ENCODE measurements at places on chromosomes 16 and 17.

GRCh38 chr17:63649813-63650212 is 27.6 kb downstream of the MAP3K3 start:
- no peak for DNase-seq

DNA sequence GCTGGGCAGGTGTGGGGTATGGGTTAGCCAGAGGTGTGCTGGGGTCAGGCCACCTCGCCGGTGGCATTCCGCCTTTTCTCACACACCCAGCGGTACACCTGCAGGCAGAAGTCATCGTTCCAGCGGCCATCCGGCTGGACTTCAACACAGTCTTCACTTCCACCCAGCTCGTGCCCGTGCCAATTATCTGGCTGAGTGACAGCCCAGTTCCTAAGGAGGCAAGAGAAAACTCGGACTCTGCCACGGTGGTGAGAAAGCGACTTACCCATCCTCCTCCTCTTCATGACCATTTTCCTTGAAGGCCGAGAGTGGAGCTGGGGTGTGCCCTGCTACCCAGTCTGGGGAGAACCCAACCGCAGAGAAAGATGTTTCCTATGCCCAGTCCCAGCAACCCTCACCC is 13.1 kb downstream of the ASGR2 start:
- no peak for DNase-seq

- peak; percentile 28 for DNase-seq
These were observed 3.7 kb downstream of the ADAD2 start for GRCh38 chr16:84194470-84195200.

- no peak for DNase-seq
These were observed 19.3 kb downstream of the SOCS1 start for GRCh38 chr16:11236461-11237254.

- DNase-seq = no peak
These were observed 715.0 kb upstream of the CDH8 start for GRCh38 chr16:62751218-62751617.

- no peak for DNase-seq
These were observed 9.6 kb downstream of the FAM20A start for GRCh38 chr17:68591583-68591982.

DNA sequence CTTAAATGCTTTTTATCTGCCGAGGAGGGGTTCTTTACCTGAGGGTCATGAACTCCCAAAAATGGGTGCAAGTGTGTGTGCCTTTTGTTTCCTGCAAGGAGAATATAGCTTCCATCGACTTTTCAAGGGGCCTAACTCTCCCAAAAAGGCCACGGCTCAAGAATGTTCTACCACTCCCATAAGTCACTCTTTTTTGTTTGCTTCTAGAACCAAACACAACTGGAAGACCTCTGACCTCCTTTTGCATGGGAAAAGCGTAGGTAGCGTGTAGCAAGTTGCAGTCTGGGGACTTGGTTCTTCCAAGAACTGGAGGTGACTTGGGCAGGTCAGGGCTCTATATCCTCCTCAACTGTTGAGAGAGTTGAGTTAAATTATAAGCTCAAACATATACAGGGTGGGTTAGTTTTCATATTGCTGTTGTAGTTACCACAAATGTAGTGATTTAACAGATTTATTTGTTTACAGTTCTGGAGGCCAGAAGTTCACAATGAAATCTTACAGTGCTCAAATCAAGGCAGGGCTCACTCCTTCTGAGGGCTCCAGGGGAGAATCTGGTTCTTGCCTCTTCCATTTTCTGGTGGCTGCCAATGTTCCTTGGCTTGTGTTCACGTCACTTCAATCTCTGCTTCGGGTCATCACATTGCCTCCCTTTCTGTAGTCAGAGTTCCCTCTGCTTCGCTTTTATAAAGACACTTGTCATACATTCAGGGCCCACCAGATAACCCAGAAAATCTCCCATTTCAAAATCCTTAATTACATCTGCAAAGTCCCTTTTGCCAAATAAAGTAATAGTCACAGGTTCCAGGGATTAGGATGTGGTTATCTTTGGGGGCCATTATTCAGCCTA is 1.4 kb downstream of the TMEM97 start:
- DNase-seq = no peak

GRCh38 chr16:75868636-75869632 is 142.6 kb upstream of the CPHXL start:
- no peak for DNase-seq

GRCh38 chr16:73163238-73163815 is 115.4 kb upstream of the ZFHX3 start:
- no peak for DNase-seq

- no peak for DNase-seq
These were observed 1.5 kb downstream of the GSDMB start for GRCh38 chr17:39916918-39917317.

GRCh38 chr16:30651124-30652004 is 604 bp downstream of the PRR14 start:
- DNase-seq = peak; percentile 81

- DNase-seq = no peak
These were observed 324.0 kb downstream of the MAF start for GRCh38 chr16:79276501-79276900.

GRCh38 chr16:81816793-81817210 is 37.7 kb downstream of the PLCG2 start:
- no peak for DNase-seq

DNA sequence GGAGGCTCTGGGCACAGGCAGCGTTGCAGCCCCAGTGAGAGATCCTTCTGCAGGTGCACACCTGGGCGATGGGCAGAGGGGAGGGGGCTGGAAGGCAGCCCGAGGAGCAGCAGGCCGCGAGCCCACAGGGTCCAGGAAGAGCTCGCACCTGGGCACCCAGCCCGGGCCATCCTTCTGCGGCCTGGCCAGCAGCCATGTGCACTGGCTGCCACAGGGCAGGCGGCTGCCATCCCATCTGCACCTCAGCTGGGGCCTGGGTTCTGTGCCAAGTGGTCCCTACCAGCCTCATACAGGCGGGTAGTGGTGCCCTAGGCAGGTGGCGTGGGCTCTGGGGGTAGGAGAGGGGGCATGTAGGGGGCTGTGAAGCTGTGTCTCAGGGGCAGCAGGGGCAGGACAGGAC is 197.2 kb downstream of the RBFOX3 start:
- DNase-seq = no peak

DNA sequence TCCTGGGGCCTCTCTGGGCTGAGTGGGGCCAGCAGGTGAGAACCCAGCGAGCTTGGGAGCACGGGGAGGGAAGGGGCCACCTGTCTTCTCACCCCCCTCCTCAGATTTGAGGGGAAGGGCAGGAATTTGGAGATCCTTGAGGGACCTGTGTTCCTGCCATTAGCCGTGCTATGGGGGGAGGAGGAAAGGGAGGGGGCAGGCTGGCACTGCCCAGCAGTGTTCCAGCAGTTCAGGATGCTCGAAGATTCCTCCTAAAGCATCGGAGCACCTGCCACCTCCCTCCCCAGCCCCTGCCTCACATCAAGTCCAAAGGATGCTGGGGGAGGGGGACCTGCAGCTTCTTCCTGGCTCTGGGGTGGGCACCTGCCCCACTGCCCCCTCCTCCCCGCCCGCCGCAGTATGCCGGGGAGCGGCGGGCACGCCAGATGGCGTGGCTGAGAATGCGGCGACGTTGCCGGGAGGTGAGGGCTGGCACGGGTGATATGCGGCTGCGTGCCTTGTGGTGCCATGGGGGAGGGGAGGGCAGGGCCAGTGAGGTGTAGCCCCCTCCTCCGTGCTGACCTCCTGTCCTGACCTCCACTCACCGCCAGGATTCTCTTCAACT is 4.7 kb upstream of the NEUROD2 start:
- DNase-seq = no peak

- no peak for DNase-seq
These were observed 96.9 kb upstream of the CREBBP start for GRCh38 chr16:3977376-3977775.

GRCh38 chr16:4766875-4767628 is at the start of gene ZNF500:
ZNF500 (minus strand) TSS chr16:4767162; CDS start chr16:4765978, 1,184 bp downstream.
- DNase-seq = peak; percentile 97

DNA sequence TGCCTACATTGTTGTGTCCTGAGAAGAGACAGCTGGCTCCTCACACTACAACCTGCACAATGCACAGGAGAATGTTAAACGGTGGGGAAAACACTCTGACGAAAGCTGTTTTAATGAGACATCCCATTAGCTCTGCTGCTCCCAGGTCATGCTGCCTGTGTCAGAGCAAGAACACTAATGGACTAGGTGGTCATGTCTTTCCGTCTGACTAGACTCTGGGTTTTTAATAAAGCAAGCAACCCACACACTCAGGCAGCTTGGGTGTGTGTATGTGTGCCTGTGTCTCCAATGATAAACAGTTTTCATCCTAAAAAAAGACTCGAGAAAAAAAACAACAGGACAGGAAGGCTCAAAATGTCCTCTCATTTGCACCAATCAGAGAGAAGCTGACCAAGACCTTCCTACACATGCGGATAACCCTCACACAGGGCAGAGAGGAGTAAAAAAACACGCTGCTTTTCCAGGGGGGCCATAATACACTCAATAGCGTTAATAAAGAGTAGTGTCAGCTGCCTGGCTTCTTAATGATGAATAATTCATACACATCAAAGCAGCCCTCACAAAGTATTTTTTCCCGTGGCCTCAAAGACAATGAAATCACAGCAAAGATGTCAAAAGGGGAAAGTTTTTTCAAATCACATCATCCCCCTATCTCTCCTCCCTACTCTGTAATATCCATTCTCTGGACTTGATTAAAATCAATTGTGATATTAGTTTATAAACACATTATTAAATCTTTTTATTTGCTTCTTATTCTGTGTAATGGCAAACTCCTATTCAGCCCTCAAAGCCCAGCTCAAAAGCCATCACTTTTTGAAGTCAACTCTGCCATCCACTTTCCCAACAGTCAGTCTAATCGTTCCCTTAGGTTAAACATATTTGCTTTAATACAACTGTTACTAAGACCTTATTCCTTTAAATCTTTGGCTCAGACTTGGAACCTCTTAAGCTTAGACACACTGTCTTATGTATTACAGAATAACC is 244.2 kb upstream of the CDH11 start:
- no peak for DNase-seq

GRCh38 chr16:85330006-85330693 is 217.9 kb upstream of the CIBAR2 start:
- no peak for DNase-seq

GRCh38 chr16:3460121-3460520 is 16.6 kb downstream of the NAA60 start:
- no peak for DNase-seq

DNA sequence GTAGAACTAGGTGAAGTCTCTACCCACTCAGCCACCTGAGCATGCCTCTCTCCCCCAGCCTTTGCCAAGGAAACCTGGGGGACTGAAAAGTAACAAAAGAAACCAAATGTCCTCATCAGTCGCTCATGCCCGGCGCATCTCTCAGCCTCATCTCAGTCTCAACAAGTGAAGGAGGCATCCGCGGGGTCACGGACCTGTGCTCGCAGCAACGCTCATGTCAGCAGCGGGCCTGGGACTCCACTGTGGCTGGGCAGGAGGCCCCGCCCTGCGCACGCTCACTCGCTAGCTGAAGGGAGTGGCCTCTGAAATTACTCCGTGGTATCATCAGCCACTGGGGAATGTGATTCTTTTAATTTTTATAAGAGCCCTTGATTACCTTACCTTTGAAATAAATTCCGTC is 31.3 kb downstream of the MAP1LC3B start:
- no peak for DNase-seq

- DNase-seq = no peak
These were observed 218.3 kb upstream of the EEF2KMT start for GRCh38 chr16:5315914-5316313.

GRCh38 chr17:76437467-76438402 is 15.2 kb downstream of the UBE2O start:
- no peak for DNase-seq

- DNase-seq = no peak
These were observed 36.0 kb downstream of the ZFHX3 start for GRCh38 chr16:73011926-73012325.

DNA sequence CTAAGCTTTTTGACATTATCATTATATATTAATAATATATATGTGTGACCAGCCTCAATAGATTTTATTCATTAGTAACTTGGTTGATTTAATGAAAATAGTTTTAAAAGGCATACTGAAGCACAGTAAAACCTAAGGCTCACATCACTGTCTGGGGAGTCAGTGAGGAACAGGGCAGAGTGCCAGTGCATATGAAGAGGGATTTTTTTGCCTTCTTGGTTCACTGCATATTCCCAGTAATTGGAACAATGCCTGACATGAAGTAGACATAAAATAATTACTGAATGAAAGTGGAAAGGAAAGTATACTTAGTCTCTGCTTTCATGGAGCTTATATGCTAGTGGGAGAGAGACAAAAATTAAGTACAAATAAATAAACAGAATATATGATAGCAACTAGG is 81.1 kb downstream of the FTO start:
- no peak for DNase-seq

DNA sequence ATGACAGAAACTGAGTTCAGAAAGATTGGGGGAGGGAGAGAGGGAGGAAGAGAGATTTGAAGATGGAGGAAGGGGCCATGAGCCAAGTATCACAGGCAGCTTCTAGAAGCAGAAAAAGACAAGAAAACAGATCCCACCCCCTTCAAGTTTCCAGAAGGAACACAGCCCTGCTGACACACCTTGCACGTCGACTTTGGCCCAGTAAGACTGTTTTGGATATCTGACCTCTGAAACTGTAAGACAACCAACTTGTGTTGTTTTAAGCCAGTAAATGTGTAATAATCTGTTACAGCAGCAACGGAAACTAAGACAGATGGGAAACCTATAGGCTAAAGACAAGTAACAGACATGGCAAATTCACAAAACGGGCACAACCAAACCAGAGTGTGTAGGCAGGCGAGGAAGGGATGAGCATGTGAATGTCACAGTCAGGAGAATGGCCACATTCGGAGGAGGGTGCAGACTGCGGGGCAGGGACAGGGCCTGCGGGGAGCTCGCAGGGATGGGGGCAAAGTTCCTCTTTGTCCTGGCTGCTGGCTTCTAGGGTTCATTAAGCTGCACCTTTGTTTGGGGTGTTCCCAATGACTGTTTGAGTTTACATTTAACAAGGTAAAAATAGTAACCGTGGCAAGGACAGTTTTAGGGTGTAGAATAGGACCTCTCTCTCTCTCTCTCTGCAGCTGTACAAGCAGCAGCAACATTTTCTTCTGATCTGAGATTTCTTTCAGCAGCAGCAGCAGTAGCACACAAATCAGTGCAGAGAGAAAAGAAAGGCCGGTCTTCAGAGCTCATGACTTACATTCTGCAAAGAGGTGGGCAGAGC is 18.3 kb upstream of the ATP2C2 start:
- no peak for DNase-seq

- no peak for DNase-seq
These were observed 114.8 kb downstream of the GRIN2A start for GRCh38 chr16:10067406-10067805.

- DNase-seq = no peak
These were observed 11.0 kb downstream of the EFTUD2 start for GRCh38 chr17:44887971-44888954.

Measured in naive thymus-derived CD8-positive, alpha-beta T cell (primary cell).